Activated CD4-positive, alpha-beta T cell treated with anti-CD3 and anti-CD28 coated beads, Interleukin-2, amount 50 U/mL, for 24 hours (primary cell): ENCODE measurements at places on chromosomes 12 and 14.

- DNase-seq, result no peak
Observed at GRCh38 chr14:29908652-29909577, 18.7 kb downstream of the PRKD1 start.

DNA sequence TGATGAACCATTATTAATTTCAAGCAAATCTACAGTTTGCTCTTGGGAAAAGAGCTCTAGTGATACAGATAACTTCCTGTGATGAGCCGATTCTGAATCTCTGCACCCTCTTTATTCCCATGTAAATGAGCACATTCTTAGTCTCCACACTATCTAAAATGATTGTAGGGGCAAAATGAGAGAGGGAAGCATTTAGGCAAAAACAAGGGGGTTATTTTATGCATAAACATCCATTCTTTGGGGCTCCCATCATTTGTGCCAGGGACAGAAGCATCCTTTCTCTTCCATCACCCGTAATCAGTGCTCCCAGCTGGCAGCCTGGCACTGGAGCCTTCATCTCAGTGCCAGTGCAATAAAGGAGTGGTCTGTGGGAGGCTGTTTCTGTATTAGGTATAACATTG lies 1.7 kb upstream of the GPD1 start:
- DNase-seq, result no peak

GRCh38 chr12:103833095-103833775 lies 7.8 kb downstream of the NT5DC3 start:
- DNase-seq, result no peak

DNA sequence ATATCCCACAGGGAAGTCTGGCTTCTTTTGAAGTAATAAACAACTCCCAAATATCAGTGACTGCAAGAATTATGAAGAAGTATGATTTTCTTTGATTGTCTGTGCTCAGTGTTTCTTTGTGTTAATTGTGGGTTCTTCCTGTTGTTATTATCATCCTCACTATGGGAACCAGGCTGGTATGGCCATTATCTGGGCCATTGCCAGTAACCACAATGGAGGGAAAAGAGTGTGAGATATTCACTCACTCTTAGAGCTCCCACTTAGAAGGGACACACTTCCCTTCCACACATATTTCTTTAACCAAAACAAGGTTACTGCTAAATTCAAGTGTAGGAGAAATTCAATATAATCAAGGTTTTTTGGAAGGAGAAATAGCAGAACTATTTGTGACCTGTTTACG lies 503.7 kb downstream of the SLC6A15 start:
- no peak for DNase-seq

DNA sequence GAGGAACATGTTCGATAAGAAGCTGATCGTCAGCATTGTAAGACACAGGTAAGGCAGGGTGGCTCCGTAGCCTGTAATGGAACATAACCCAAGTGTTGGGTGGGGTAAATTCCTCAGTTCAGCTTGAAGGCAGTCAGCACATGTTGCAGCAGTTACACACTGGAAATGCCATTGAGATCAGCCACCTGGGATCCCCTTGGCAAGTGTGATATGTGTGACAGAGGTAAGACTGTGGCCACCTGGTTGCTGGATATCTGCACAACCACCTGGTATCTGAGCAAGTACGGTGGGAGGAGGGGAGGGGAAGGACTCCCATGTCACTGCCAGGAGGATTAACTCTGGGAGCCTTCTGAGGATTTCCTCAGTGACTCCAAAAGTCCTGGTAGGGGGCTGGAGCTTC lies 158.0 kb upstream of the CAND1 start:
- DNase-seq, result no peak

GRCh38 chr12:68349921-68350606 lies 17.9 kb upstream of the MDM1 start:
- DNase-seq, result no peak

- DNase-seq, result no peak
Observed at GRCh38 chr14:36438883-36439282, 81.1 kb downstream of the NKX2-1 start.

GRCh38 chr12:124909831-124910560 lies 4.5 kb downstream of the UBC start:
- DNase-seq, result no peak

- no peak for DNase-seq
Observed at GRCh38 chr12:70028515-70028914, 203.5 kb downstream of the MYRFL start.

GRCh38 chr14:23692416-23692815 lies 56.3 kb downstream of the DHRS2 start:
- no peak for DNase-seq

- no peak for DNase-seq
Observed at GRCh38 chr12:64323476-64324225, 66.9 kb downstream of the C12orf56 start.
